ENCODE measurements at places on chromosomes 7 and 10.
A peak's percentile ranks its signal among the peaks of the same experiment; 100 is the strongest.

DNA sequence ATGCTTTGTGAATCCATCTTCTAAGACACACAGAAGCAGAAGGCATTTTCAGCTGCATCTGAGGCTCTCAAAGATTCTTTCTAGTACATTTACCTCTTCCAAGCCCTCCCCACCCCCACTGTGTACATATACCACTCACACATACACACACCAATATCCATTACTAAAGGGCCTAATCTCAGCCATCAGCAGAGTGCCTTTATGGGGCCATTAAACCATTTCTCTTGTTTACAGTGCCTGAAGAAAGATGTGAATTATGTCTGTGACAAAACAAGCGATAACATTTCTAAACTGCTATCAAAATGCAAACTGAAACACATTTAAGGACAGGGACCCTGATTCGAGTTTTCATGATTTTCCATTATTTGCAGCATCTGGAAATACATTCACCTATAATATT is 40.0 kb downstream of the ETV1 start:
- DNase-seq: no peak

DNA sequence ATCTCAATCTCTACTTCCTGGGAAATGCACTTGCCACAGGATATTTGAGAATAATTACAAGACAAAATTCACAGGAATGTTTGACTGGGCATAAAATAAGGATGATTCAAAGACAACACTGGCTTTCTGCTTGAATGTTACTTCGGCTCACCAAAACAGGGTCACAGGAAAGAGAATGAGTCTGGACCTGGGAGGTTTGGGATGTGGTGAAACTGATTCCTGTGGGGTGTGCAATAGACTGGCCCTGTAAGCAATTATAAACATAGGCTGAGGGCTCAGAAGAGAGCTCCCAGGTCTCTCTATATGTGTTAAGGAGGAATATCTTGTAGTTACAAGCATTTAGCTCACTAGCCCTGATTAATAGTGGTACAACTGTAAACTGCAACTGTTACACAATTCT is 613.9 kb upstream of the CELF2 start:
- no peak for DNase-seq

- DNase-seq: no peak
Observed at GRCh38 chr10:128540128-128540762, 414.0 kb upstream of the MKI67 start.

DNA sequence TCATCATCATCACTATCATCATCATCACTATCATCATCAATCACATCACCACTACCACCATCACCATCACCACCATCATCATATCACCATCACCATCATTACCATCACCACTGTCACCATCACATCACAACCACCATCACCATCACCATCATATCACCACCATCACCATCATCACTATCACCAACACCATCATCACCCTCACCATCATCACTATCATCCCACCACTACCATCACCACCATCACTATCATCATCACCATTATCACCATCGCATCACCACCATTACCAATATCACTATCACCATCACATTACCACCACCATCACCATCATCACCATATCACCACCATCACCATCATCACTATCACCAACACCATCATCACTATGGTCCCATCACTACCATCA is 539.1 kb downstream of the PTPRN2 start:
- DNase-seq: no peak

DNA sequence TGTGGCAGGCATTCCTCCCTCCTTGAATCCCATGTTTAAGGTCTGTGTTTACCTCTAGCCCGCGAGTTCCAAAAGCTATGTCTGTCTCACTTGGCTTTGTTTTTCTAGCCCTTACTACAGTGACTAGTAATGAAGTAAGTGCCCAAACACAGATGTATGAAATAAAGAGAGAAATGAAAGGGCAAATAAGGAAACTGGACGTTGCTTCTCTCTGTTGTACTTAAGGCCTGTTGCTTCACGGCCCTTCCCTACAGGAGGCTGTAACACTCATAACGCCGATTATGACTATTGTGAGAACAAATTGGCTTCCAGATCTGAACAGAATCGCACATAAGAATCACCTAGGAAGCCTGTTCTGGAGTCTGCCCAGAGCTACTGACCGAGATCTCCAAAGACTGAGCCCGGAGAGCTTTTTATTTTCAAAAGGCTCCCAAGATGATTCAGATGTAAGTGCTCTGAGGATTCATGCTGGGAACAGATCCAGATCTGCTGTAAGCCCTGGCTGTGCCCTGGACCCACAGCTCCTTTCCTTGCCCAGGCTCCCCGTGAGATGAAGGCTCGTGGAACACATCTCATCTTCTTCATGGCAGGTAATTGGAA is 432.6 kb downstream of the SDK1 start:
- DNase-seq: no peak

DNA sequence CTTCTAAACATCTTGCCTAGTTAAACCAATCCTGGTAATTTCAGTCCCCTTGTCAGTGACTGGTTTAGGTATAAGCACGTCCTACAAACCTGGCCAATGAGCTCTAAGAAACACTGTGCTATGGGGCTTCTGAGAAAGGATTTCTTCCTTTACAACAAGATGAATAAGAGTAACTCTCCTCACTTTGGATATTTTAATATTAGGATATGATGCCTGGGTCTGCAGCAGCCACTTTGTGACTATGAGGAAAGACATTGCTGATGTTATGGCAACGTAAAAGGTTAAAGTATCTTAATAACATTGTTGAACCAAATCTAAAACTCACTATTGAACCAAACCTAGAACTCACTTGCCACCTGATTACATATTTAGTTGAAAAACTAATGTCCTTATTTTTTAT is 26.5 kb upstream of the EPC1 start:
- no peak for DNase-seq

- DNase-seq: no peak
Observed at GRCh38 chr7:142645777-142646176, 103.5 kb upstream of the PRSS1 start.

DNA sequence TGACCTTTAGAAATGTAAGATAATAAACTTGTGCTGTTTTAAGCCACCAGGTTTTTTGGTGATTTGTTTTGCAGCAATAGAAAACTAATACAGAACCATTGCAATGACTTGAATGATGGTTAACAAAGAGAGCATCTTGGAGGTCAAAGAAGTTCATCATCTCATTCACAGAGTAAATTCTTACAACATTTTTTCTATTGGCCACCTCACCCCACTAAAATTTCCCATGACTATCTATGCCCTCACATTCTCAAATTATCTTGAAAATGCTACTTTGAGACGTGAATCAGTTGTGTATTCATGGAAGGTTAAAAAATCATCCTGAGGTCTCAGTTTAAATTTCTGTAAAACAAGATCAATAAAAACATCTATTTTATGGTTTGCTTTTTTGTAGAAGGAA is 754.2 kb downstream of the SORCS1 start:
- no peak for DNase-seq

DNA sequence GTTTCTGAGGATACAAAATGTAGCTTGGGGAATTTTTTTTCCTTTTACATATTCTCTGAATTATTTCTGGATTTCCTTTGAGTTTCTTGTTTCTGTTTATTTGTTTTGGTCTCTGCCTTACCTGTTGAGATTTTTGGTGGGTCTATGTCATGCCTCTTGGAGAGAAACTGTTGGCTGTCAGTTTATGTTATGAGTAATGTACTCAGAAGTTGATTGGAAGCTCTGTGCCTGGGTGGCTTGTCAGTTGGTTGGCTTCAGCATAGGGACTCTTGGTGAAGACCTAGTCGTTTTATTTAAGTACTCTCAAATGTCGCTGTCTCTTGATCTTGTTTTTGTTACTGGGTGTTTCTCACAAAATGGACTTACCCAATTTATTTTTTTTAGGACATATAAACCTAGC is 132.4 kb downstream of the CDK14 start:
- DNase-seq: no peak

GRCh38 chr7:74092964-74093471 is 9.4 kb downstream of the LIMK1 start:
- peak; percentile 18 for DNase-seq

DNA sequence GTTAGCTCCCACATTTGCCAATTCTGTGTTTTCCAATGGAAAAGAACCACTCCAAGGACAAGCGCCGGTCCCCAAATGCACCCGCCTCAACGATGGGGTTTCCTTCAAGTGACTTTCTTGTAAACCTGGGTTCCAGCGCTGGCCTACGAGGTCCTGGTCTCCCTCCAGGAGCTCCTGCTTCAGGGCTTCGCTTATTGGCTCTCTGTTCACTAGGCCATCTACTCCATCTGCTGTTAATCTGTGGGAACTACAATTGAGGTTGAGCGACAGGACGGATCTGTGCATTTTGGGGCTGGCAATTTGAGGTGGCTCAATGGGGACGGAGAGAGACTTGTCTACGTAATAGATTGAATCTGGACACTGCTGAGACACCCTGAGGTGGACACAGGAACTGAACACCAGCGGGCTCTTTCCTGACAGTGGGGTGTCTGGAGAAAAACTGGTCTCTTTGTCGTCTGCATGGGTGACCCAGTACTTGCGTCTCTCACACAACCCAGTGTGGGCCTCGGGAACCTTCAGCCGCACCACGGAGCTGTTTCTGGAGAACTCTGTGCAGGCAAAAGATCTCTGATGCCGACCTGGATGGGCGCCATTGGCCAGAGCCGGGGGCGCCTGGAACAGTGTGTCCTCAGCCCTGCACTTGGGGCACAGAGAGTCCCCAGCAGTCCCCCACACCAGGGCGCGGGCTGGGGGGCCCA is 115.9 kb upstream of the ADAM12 start:
- DNase-seq: no peak

DNA sequence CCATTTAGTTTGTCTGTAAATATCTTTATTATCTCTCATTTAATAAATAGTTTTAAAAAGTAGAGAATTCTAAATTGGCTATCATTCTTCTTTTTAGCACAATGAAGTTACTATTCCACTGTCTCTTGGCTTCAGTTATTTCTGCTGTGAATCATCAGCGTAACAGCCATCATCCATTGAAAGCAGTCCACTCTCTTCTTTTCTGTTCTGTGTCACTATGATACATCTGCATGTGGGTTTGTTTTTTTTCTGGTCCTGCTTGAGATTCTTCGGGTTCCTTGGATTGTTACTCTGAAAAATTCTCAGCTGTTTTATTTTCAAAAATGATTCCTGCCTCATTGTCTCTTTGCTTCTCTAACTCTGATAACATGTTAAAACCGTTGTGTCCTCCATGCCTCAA is 52.5 kb downstream of the CSGALNACT2 start:
- no peak for DNase-seq

- no peak for DNase-seq
Observed at GRCh38 chr10:50876429-50876828, 9.0 kb downstream of the A1CF start.

GRCh38 chr10:36725581-36726520 is 399.5 kb upstream of the ANKRD30A start:
- DNase-seq: no peak

DNA sequence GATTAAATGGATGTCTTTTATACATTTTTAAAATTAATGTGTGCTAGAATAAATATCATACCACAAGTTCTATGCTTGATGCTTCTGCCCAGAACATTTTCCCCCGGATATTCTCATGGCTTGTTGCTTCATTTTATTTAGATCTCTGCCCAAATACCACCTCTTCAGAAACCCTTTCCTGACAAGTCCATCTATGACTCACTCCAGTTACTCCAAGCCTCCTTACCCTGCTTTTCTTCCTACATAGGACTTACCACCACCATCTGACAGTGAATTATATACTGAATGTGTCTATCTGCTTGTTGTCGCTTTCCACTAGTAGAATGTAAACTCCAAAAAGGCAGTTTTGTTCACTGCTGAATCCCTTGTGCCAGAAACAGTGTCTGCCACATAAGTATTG is 19.1 kb upstream of the ERVW-1 start:
- no peak for DNase-seq

- no peak for DNase-seq
Observed at GRCh38 chr7:8217200-8218068, 44.5 kb downstream of the ICA1 start.

- no peak for DNase-seq
Observed at GRCh38 chr7:80127412-80128160, 7.0 kb upstream of the GNAI1 start.

- no peak for DNase-seq
Observed at GRCh38 chr7:134443396-134444070, 15.4 kb downstream of the AKR1B1 start.

DNA sequence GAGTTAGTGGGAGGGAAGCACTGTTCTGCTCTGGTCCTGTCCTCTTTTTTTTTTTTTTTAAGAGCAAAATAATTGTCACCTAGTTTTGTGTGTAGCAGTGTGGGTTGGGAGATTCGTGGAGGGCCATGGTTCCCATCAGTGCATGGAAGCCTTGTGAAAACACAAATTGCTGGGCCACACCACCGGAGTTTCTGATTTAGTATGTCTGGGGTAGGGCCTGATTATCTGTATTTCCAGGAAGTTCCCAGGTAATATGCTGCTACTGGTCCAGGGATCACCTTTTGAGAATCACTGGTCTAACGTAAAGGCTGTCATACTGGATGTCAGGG is 191.3 kb downstream of the GATA3 start:
- no peak for DNase-seq

DNA sequence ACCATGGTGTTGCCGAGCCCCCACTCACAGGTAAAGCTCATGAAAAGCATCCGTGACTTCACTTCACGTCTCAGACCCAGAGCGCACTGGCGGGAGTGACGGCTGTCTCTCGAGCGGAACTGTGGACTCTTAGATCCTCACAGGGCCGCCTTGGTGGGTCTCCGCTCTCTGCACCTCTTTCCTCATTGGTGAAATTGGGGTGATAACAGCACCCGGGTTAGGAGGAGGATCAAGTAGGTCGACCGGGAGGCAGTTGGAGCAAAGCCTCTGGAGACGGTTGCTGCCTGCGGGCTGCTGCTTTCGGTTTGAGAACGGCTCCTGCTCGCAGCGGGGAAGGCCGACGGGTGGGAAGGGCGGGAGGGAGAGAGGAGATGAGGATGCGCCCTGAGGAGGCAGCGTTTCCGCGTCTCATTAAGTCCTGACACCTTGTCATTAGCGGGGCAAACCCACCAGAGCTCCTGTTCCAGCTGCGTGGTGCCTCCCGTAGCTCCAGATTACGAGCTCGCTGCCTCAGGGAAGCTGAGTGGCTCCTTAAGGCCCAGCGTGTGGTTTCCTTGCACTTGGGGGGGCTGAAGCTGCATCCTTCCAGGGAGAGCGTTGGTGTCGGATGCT is 51.9 kb upstream of the CFAP46 start:
- DNase-seq: no peak

DNA sequence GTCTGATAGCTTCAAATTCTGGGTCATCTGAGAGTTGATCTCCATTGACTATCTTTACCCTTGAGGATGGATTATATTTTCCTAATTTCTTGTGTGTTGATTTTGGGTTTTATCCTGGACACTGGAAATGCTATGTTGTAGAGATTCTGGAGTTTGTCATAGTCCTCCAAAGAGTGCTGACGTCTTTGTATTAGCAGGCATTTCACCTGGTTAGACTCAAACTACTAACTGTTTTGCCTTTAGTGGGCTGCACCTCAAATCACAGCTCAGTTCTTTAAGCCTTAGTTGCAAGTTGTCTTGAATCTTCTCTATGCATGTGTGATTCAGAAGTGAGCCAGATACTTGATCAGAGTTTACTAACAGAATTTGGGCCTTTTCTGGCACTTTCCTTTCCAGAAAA is 264.3 kb downstream of the RPS24 start:
- DNase-seq: no peak

GRCh38 chr10:90640756-90641155 is 217.1 kb downstream of the HTR7 start:
- DNase-seq: no peak
